ENCODE measurements at places on chromosomes 2 and 18.

DNA sequence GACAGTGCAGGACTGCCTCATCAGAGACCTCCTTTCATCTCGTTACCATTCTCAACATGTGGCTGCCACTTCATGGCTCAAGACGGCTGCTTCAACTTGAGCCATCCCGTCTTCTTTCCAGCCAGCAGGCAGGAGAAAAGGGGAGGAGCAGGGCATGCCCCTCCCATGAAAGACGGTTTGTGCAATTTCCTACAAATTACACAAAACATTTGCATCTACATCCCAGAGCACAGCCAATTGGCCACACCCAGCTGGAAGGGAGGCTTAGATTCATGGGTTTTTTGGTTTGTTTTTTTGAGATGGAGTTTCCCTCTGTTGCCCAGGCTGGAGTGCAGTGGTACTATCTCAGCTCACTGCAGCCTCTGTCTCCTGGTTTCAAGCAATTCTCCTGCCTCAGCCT lies 11.8 kb downstream of the UCN start:
- DNase-seq = peak; percentile 66

- DNase-seq = no peak
Observed at GRCh38 chr2:179694963-179695362, 166.4 kb downstream of the ZNF385B start.

DNA sequence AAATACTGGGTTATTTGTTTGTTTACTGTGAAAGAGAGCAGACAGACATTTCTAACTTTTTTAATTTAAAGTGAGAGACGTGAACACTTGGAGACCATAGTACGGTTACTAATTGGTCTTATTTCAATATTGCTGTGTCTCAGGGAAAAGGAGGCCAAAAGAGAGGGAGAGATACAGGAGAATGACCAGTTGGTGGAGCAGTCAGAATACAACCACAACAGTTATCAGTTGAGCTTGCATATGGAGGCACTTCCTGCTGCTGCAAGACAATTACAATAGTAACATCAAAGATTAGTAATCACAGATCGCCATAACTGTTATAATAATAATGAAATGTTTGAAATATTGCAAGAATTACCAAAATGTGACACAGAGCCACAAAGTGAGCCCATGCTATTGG lies 58.2 kb downstream of the TWSG1 start:
- peak; percentile 7 for DNase-seq

- peak; percentile 71 for DNase-seq
Observed at GRCh38 chr2:45382744-45383143, 228.3 kb downstream of the SRBD1 start.

- peak; percentile 72 for DNase-seq
Observed at GRCh38 chr18:489244-490023, 11.1 kb downstream of the COLEC12 start.

DNA sequence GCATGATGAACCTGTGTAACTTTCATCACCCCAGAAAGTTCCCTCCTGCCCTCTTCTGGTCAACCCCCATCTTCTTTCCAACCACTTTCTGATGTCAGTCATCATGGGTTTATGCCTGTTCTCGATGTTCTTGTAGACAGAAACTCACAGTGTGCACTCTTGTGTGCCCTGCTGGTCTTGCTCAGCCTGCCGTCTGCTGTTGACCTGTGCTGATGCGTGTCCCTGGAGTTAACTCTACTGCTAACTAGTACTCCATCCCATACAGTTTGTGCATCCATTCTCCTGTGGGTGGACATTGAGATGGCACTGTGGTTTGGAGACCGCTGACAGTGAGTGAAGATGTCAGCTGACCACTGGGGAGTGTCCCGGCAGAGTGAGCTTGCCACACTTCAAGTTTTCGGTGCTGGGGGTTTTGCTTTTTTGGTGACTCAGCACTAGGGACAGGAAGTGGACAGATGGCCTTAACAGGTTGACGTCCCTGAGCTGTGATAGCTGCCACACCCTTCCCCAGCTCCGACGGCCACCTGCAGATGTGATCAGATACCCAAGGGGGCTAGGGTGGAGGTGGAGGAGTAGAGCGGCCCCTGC lies 14.8 kb downstream of the KLHL29 start:
- DNase-seq = no peak

GRCh38 chr2:197383825-197384224 lies 51.0 kb downstream of the SF3B1 start:
- no peak for DNase-seq

- no peak for DNase-seq
Observed at GRCh38 chr2:152490686-152491455, 155.9 kb downstream of the FMNL2 start.

DNA sequence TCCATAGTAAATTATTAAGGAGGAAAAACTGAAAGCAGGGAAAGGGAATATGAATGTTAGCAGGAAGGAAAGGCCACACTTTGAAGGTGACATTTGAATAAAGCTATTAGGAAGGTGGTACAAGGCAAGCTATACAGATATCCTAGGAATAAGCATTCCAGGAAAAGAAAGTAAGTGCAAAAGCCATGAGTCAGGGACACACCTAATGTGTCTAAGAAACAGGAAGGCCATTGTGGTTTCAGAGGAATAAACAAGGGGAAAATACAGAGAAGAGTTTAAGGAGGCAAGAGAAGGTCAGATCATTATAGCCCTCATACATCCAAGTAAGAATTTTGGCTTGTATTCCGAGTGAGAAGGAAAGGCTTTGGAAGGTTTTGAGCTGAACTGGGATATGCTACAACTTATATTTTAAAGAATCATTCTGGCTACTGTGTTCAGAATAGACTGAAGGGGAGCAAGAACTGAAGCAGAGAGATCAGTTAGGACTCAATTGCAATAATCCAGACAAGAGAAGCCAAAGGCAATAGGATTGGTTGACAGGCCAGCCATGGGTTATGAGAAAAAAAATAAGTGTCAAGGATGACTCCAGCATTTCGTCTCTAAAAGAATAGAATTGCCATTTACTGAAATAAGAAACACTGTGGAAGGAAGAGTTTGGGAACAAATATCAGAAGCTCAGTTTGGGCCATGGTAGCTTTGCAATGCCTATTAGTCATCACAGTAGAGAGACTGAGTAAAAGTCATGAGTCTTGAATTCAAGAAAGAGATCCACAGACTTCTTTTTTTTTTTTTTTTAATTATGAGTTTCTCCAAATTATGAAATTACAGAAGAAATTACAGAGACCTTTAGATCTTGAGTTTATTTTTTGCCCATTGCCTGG lies 11.3 kb downstream of the RAD51AP2 start:
- no peak for DNase-seq

- DNase-seq = no peak
Observed at GRCh38 chr18:61554117-61554776, 221.0 kb downstream of the CDH20 start.

DNA sequence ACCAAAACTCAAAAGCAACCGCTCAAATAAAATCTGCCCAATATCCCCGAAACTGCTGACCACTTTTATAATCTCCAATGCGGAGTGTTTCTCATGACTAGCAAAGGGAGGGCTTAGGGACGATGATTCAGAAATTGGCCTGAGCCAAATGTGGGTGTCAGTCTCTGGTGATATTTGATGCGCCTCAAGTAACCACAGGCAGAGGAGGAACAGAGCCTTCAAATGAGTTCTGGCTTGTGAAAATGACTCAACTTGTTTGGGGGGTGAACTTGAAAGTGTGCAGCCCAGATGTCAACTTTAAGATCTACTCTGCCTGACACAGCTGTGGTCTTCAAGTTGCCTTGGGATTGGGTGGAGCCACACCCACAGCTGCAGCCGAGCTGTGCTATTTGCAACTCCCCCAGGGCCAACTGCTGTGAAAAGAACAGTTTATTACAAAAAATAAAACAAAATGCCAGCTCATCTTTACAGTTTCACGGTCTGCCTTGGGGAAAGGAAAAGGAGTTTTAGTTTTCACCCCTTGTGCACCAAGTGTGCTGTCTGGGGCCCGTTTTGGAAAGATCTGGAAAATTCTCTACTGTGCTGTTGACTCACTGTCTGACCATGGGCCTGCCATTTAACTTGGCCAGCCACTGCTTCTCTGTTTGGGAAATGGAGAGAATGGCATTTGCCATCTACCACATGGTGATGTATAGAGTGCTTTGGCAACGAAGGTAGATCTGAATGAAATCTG lies 222.1 kb downstream of the MTX2 start:
- peak; percentile 95 for DNase-seq

- no peak for DNase-seq
Observed at GRCh38 chr18:79950515-79951341, 725 bp downstream of the SLC66A2 start.

DNA sequence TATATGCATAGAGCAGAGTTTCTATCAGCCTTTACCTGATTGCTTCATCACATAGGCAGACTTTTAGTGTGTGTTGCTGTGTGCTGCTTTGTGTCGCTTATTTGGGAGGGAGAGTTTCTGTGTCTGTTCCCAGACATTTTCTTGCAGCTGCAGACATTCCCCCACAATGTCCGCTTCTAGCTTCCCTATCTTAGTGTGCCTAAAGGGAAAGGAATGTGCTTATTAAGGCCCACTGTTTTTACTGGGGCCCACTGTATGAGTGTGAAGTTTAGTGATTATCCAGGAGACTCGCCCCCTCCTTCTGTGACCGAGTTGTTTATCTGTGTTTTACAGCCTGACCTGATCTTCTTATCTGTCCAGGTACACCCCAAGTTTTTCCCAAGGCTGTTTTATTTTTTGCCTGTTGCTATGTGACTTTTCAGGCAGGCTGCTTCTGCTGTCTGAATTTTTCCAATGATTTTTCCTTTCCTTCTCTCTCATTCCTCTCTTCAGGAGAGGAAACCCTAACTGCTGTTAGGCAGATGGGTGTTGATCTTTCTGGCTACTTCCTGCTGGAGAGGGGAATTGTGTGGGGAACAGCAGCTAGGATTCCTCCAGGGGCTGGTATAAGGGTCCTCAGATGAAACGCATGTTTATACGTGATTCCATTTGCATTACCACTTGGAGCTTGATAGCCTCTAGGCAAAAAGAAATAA lies 47.6 kb downstream of the STK17B start:
- peak; percentile 69 for DNase-seq

- DNase-seq = no peak
Observed at GRCh38 chr2:21250673-21251072, 126.9 kb downstream of the TDRD15 start.

GRCh38 chr18:51196118-51196810 lies 1.2 kb downstream of the MEX3C start:
- DNase-seq = peak; percentile 28

GRCh38 chr2:53884883-53885282 lies 25.1 kb upstream of the GPR75 start:
- no peak for DNase-seq

- peak; percentile 35 for DNase-seq
Observed at GRCh38 chr2:80126596-80127189, 177.9 kb downstream of the LRRTM1 start.

DNA sequence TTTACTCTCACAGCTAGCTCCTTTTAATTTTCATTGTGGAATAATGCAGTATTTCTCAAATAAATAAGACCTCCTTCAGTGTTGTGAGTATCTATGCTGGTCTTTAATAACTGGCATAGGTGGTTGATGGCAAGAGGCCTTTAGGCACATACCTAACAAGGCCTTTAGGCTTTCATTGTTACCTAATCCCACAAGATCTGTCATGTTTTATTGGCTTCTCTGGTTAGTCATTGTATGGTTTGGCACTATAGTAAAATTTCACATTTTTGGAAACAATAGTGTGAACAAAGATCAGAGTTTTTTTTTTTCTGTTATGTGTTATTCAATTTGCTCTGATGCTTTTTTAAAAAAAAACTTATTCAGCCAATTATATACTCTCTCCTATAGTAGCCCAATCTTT lies 89.8 kb upstream of the NEUROD1 start:
- peak; percentile 78 for DNase-seq

GRCh38 chr2:218218268-218219185 lies 1.5 kb downstream of the ARPC2 start:
- DNase-seq = peak; percentile 22

DNA sequence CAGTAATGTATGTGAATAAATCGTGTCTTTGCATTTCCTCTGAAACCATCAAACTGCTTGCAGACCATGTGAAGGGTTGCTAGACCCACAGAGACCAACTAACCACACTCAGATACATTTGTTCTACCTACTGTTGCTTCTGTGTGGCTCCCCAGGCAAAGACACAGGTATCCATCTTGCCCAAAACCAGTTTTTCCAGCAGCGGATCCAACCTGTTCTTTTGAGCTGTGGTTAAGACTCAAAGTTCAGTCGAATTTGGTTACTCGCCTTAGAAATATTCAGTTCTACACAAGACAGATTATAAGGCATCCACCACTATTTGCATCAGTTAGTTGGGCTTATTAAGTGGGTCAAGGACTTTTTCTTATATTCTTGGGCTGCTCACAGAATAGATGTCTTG lies 276.2 kb upstream of the EPHA4 start:
- no peak for DNase-seq

DNA sequence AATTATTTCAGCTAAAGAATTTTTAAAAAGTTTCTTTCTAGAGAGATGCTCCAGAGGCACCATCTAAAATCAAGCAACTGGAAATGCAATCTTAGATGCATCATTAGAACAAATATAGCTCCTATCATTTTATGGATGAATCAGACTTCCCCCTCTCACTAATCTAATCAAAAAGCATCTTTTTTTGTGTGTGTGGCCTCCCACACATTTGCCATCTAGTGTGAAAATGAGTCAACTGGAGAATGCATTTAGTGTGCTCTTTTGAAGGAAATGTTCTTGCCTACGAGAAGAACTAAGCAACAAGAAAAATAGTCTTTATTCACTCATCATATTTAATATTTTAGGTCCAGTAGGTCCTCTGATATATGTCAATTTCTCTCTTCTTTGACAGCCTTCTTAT lies 39.5 kb upstream of the FIGN start:
- DNase-seq = peak; percentile 33

DNA sequence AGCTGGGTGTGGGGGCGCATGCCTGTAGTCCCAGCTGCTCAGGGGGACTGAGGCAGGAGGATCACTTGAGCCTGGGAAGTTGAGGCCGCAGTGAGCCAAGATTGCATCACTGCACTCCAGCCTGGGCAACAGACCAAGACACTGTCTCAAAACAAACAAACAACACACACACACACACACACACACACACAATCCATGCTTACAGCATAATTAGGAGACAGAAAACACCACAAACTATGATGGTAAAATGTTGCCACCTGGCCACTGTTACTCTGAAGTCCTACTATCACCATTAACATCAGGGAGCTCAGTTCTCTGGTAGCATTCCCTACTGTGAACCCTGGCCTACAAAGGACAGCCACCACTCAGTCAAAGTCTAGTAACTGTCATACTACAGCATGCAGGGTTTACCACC lies 18.3 kb downstream of the DNPEP start:
- peak; percentile 82 for DNase-seq

DNA sequence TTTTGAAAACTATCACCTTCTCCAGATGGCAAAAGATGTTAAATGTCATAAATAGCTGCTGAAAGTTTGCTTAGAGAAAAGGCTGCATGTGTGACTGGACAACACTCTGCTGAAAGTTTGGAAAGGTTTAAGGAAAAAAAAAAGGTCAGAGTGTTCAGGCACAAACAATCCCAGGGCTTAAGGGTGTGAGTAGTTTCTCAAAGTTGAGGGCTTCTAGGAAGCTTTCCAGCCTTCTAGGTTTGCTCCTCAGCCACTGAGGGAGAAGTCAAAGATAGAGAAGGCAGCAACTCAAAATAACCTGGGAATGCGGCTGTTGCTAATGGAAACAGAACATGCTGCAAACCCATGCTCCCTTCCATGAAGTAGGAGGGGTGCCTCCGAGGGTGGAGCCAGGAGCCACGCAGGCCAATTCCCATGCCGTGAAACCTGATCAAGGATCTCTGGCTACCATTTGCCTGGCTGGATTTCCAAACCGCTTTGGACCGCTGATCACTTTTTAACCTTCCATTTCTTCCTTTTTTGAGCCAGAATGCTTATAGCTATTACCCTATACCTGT lies 88.0 kb downstream of the TEX51 start:
- no peak for DNase-seq

GRCh38 chr2:219278655-219279150 lies 463 bp upstream of the DNAJB2 start:
- DNase-seq = no peak

- no peak for DNase-seq
Observed at GRCh38 chr2:24190503-24190902, 15.7 kb downstream of the FAM228A start.
